ENCODE measurements at places on chromosomes 13 and 19.

- DNase-seq = no peak
These were observed 5.3 kb upstream of the PTPRS start for GRCh38 chr19:5345895-5346386.

DNA sequence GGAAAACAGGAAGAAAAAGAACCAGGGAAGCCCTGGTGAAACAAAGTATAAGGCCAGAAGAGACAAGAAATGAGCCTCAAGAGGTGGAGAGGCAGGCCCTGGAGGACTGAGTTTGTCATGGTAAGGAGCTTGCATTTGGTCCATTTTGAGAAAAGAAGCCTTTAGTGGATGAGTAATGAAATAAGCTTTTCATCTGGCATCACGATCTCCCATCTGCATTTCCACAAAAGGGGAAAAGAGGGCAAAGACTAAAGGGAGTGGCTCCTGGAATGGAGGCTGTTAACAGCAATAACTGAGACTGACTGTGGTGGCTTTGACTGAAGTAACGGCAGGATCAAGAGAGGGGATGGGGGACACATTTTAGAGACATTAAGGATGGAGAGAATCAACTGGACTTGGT lies 148.8 kb upstream of the NBEA start:
- DNase-seq = no peak

DNA sequence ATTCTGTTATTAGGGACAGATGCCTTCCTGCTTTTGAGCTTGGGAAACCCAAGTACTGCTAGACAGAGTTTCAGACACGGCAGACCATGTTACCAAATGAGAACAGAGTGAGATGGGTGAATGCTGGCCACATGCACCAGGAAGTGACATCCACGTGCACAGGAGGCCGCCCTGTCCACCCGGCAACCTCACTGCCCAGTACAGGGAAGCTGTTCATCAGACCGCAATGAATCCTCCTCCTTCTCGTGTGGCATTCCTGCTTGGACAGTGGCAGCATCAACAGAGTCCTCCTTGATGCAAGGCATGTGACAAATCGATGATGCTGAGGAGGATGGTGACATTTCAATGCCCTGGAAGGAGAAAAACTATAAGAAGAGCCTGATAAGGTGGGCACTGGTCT lies 191.0 kb upstream of the SOX1 start:
- no peak for DNase-seq

DNA sequence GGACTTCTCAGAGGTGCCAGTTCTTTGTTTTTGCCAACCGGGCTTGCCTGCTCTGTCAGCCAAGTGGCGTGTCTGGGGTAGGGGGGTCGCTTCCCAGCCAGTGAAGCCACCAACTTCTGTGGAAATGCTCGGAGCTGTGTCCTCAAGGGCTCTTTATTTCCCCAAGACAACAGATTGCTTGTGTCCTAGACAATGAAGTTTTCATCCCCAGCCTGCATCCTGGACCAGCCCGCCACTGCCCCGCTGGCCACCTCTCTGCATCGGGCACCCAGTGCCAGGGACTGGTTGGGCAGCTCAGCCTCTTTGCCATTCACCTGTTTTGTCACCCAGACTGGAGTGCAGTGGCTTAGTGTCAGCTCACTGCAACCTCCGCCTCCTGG lies 3.7 kb downstream of the RAB11B start:
- DNase-seq = no peak

DNA sequence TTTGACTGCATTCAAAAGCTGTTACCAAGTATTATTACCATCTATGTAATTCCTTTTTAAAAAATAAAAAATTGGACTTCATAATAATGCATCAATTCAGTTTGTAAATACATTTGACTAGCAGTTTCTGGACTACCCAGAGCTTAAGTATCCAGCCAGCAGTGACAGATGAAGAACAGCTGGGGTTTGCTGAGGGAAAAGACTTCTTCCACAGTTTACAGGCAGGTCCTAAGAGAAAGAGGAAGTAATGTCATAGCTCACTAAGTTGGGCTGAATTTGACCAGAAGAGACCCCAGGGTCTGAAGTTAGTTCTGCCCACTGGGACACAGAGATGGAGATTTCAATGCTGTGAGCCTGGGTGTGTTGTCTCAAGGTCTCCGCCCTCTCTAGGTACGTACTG lies 96.4 kb downstream of the MBNL2 start:
- no peak for DNase-seq

GRCh38 chr13:99935772-99936171 lies 35.8 kb downstream of the ZIC5 start:
- DNase-seq = no peak

- DNase-seq = no peak
These were observed 148.1 kb upstream of the ZNF536 start for GRCh38 chr19:30223866-30224688.

GRCh38 chr13:49371943-49372613 lies 71.8 kb downstream of the CAB39L start:
- no peak for DNase-seq

GRCh38 chr19:46015687-46016425 lies 7.0 kb downstream of the PGLYRP1 start:
- peak; percentile 59 for DNase-seq

DNA sequence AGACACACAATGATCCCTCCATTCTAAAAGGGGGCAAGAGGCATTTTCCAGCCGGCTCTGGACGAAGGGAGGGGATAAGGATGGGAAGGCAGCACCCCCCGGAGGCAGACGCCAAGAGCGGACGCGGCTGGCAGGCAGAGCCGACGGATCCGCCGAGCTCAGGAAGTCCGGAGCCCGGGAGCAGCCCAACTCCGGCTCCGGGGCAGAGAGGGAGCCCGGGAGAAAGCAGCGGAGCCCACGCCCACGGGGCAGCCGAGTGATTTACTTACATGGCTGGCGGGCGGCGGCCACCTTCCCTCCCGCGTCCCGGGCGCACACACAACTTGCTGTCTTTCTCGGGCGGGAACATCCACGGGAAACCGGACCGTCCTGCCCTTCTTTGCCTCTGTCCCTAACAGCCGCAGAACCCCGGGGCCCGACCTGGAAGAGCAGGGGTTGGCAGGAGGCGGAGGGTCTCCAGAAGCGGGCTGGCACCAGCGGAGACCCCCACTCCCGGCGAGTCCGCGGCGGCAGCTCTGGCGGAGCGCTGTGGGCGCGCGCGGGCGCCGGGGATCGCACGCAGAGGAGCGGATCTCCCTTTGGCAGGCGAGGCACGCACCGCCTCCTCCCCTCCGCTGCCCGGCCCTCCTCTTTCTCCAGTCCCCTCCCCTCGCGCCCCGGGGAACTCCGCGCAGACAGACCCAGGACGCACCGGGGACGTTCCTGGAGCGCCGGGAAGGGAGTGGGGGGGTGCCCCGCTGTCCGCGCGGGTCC lies at the start of gene LHFPL6:
TSS of gene LHFPL6 (minus strand) at position 580 of the 753 bp plus-strand sequence.
- peak; percentile 79 for DNase-seq

DNA sequence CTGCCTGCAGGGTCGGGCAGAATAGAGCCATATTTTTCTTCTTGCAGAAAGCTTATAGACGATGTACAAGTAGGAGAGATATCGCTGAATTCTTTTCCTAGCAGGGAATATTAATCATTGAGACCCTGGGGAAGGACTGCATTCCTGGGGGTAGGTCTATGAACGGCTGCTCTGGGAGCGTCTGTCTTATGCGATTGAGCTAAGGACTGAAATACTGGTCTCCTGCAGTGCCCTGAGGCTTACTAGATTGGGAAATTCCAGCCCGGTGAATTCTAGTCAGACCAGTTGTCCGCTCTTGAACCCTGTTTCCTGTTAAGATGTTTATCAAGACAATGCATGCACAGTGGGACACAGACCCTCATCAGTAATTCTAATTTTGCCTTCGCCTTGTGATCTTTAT lies 59.8 kb upstream of the UBAC2 start:
- DNase-seq = no peak

DNA sequence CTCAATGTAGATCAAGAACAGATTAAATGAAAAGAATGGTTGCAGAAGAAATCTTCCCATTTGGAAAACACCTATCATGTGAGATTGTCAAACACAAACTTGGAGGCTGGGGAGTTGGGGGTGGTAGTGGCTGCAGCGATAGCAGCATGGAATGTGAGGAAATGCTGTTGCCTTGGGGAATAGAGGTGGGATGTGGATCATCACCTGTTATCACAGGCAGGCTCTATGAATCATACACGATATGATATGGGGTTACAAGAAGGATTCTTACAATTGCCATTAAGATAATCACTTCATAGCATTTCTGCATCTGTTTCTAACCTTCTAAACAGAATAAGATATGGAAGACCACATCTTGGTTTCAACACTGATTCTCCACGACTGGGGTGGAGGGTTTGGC lies 88.7 kb downstream of the RNASEH2B start:
- no peak for DNase-seq

GRCh38 chr13:70732611-70733010 lies 624.4 kb upstream of the KLHL1 start:
- no peak for DNase-seq

GRCh38 chr19:3054972-3055740 lies 7.1 kb downstream of the TLE5 start:
- DNase-seq = no peak

DNA sequence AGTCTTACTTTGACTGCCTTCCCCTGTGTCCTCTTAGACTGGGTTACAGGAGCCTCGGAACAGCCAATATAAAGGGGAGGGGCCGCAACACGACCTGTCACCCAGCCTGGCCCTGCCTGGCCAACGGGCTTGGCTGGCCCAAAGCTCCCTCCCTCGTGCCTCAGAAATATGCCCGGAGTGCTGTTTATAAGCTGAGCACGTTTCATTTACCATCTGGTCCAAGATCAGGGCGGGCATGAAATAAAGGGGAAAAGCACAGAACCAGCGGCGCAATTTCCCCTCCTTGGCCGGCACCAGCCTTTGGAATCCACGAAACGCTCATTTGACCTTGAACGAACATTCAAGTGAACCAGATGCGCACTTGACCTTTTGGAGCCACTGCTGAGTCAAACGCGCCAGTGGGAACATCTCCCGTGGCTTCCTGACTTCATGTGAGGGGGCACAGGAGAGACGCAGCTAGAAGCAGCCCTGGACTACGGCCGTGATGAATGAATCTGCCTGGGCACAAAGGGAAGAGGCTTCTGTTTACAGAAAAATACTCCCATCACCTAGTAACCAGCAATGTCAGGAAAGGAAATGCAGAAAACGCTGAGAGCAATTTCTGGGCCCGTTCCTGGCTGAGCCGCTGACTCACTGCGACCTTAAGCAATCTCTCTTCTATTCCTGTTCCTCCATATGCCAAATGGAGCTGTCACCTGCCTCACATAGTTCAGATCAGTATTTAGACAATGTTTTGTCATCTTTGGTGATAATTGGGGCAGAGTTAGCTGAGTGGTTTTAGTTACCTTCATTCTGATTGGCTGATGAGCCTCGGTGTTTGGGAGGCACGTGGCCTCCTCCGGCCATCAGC lies 53.3 kb downstream of the RFX2 start:
- no peak for DNase-seq

- DNase-seq = no peak
These were observed 20.0 kb upstream of the GPR18 start for GRCh38 chr13:99278200-99278599.

- DNase-seq = no peak
These were observed 286.2 kb downstream of the NDFIP2 start for GRCh38 chr13:79767126-79767525.

- peak; percentile 77 for DNase-seq
These were observed at the start of gene PPP1R13L for GRCh38 chr19:45404557-45405434. TSS of gene PPP1R13L (minus strand) at chr19:45405069. CDS start at chr19:45398318, 6,751 bp downstream.

GRCh38 chr13:20787180-20787579 lies 13.4 kb upstream of the EEF1AKMT1 start:
- DNase-seq = no peak

GRCh38 chr19:38185562-38185961 lies 38.5 kb downstream of the DPF1 start:
- no peak for DNase-seq

- DNase-seq = no peak
These were observed 216.5 kb downstream of the EFNB2 start for GRCh38 chr13:106318941-106319411.

DNA sequence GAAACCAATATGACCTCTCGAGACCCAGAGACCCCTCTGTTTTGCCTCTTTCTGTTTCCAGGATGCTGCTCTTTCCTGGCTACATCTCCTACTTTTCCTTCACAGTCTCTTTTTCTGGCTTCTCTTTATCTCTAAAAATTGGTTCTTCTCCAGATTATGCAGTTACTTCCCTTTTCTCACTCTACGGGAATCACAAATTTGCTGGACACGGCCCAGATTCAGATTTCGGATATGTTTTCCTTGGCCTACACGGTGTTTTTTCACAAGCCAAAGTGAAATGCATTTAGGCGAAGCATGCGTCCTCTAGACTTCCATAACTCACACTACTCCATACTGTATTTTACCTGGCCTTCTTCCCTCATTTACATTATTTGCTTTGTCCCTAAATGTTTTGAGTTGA lies 214.7 kb upstream of the MIR17HG start:
- DNase-seq = no peak

- DNase-seq = peak; percentile 89
These were observed 5.1 kb downstream of the BBC3 start for GRCh38 chr19:47225746-47226425.

DNA sequence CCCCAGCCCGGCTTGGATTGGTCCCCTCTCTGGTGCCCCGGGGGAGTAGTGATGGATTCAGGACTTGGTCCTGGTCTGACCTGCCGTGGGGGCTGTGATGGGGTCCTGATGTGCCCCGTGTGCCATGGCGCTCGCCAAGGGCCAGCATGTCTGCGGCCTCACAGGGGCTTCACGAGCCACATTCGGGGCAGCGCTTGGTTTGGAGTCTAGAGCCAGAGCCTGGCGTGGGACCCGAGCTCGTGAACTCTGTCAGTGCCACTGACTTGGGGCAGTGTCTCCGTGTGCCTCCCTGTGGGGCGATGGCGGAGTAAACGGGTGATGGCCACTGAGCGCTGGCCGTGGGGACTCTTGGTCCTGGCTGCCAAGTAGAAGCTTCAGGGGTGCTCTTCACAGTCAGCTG lies 17.1 kb downstream of the KDM4B start:
- DNase-seq = no peak

DNA sequence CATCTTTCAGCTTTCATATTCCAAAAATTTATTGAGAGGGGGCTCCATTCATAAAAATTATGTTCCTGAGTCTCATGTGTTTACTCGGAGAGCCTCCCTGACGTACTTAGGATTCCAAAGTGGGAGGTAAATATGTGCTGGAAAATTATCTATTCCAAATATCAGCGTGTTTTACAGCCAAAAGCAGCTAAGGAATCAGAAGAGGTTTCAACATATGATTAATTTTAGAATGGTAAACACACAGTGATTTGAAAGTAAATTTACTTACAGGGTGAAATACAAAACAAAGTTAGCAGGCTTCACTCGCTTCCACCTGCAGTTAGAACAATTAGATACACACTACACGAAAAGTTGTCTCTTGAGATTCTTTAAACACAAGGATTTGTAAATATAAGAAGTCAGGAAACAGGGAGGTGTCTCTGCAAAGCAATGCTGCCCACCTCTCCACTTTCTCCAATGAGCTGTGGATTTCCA lies 313.8 kb upstream of the NBEA start:
- DNase-seq = no peak
